Activated CD8-positive, alpha-beta memory T cell treated with anti-CD3 and anti-CD28 coated beads for 1 hour (primary cell): ENCODE measurements at places on chromosomes 1 and 21.

DNA sequence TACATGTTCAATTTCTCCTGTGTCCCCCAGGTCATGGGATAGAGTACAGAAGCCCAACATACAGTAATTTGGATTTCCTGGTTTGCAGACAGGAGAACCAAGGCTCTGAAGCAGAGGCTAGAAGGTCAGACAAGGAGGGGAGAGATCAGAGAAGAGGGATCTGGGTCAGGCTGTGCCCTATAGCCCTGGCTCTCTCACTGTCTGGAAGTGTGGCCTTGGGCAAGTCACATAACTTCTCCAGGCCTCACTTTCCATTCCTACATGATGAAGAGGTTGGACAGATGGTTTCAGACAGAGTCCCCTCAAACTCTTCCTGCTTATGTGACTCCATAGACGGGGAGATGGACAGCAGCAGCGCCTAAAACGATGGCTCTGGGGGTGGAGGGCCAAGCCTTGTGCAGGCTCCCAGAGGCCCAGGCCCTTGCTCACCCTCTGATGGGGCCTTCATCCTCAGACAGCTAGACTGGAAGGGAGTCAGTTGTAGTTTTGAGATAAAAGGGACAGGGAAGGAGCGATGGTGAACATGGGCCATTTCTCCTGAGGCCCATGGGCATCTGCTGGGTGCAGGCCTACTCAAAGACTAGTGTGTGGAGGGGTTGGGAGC lies 2.9 kb downstream of the TRIM62 start:
- no peak for DNase-seq

DNA sequence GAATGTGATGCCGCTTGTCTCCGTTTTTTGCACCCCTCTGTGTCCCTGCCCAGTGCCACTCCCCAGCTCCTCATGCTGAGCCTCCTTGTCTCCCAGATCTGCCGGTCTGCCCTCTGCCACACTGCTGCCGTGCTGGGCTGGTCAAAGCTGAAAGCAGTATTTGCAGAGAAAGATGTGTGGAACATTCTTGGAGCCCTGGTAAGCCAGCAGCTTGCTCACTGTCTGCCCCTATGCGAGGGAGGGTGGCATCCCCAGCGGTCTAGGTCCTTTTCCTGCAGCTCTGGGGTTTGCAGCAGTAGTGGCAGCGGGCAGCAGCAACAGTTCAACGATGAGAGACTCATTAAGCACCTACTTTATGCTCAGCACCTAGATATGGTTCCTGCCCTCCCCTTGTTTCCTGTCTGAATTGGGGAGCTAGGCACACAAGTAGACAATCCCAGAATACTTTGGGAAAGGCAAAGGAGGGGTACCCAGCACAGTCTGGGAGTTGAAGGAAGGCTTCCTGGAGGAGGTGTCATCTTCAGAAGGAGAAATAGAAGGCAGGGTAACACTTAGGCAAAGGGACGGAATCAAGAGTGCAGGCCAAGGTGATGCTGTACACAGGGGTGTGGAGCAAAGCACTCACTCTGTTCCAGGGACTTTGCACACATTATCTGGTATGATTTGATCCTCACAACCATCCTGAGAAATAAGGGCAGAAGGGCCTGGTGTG lies 63.1 kb downstream of the KIF21B start:
- no peak for DNase-seq

DNA sequence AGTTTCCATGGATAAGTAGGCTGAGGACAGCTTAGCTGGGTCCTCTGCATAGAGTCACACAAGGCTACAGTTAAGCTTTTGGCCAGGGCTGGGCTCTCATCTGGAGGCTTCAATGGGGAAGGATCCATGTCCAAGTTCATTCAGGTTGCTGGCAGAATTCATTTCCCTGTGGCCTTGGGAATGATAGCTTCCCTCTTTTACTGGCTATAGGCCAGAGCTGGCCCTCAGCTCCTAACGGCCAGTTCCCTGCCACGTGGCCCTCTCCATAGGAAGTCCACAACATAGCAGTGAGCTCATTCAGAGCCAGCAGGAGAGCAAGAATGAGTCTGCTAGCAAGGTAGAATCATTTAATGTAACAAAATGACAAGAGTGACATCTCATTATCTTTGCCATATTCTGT lies 15.1 kb upstream of the PODN start:
- DNase-seq, result no peak

GRCh38 chr21:44847261-44848056 lies 26.0 kb downstream of the PTTG1IP start:
- no peak for DNase-seq

GRCh38 chr1:15687446-15687845 lies 3.3 kb downstream of the PLEKHM2 start:
- DNase-seq, result no peak

- DNase-seq, result no peak
These were observed 31.6 kb upstream of the NUF2 start for GRCh38 chr1:163290025-163290640.

DNA sequence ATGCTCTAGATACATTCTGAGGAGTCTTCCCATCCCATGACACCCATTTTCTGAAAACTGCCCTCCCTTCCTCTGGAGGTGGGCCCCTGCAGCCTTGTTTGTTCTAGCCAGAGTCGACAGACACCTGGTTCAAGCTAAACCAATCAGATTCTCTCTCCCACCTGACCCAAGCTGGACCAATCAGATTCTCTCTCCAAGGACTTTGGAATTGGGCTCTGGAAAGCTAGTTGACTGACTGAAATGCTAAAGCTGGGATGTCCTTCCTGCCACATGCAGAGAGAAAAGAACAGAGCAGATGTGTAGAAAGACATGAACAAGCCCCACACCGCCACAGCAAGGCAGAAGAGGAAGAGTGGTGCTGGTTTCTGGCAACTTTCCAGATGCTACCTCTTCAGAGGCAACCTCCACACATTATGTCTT lies 24.6 kb downstream of the ASAP3 start:
- no peak for DNase-seq

DNA sequence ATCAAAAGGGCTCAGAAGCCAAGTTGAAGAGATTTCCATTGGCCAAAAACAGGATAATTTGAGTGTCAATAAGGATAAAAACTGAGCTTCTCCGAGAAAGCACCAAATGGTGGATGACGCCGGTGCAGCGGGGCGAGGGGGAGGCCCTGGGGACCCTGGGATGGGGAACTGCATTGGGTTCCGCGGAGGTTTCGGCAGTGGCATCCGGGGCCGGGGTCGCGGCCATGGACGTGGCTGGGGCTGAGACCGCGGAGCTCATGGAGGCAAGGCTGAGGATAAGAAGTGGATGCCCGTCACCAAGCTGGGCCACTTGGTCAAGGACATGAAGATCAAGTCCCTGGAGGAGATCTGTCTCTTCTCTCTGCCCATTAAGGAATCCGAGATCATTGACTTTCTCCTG lies 97.2 kb downstream of the DMRTA2 start:
- no peak for DNase-seq

- DNase-seq, result no peak
These were observed 15.5 kb downstream of the IFNGR2 start for GRCh38 chr21:33418691-33419090.

GRCh38 chr1:97145321-97145956 lies 423.9 kb downstream of the PTBP2 start:
- DNase-seq, result no peak

GRCh38 chr21:44403106-44404020 lies 49.9 kb downstream of the TRPM2 start:
- DNase-seq, result no peak

DNA sequence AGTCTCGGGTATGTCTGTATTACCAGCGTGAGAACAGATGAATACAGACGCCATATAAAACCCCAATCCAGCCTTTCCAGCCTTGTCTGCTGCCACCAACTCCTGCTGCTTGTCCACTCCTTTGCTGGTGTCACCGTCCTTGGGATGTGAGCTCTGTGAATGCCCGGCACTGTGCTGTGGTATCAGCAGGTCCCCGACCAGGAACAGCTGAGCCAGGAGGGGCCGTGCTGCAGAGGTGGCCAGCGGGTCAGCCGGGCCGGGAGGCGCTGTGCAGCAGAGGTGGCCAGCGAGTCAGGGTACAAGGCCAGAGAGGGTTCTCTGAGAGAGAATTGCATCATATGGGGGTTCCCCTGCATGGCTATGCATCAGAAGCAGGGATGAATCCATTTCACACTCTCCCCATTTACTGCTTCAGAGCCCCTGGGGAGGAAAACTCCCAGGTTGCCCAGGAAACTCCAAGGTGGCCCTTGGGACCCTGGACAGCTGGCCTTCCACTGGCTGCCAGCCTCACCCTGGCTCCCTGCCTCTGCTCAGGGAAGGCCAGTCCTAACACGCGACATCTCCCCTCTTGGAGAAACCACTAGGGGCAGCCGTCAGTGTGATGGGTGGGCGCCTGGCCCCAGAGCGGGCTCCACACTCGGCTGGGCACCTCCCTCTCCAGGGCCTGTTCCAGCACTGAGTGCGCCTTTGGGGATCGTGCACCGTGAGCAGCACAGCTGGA lies 122.4 kb upstream of the COL6A1 start:
- DNase-seq, result no peak

GRCh38 chr1:56585985-56586384 lies 6.6 kb upstream of the PLPP3 start:
- no peak for DNase-seq

- no peak for DNase-seq
These were observed 229.2 kb downstream of the TTLL7 start for GRCh38 chr1:83769594-83770318.

DNA sequence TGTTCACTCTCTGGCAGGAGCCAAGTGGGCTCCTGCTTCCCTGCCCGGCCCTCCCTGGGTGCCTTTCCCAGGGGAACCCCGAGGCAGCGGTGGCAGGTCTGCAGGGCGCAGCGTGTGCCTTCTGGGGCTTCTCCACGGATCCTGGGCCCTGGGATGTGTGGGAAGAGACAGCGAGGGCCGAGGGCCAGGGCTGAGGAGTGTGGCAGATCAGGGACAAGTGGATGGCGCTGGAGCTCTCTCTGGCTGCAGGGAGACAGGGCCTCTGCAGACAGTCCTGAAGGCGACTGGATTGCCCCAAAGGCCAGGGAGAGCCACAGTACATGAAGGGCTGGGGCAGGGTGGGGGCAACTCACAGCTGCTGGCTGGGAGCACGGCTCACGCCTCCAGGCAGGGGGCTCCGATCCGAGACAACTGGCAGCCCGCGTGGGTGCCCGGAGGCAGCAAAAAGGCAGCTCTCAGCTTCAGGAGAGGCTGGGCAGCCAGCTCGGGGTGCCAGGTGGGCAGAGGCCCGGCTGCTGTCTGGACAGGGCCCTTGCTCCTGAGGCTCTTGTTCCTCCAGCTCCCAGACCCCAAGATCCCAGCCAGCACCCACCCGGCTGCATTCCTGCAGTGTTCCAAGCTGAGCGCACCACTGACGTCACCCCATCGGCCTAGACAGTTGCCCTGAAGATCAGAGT lies 16.0 kb downstream of the MORN1 start:
- no peak for DNase-seq

- DNase-seq, result no peak
These were observed 32.6 kb upstream of the BTG2 start for GRCh38 chr1:203272633-203273205.

DNA sequence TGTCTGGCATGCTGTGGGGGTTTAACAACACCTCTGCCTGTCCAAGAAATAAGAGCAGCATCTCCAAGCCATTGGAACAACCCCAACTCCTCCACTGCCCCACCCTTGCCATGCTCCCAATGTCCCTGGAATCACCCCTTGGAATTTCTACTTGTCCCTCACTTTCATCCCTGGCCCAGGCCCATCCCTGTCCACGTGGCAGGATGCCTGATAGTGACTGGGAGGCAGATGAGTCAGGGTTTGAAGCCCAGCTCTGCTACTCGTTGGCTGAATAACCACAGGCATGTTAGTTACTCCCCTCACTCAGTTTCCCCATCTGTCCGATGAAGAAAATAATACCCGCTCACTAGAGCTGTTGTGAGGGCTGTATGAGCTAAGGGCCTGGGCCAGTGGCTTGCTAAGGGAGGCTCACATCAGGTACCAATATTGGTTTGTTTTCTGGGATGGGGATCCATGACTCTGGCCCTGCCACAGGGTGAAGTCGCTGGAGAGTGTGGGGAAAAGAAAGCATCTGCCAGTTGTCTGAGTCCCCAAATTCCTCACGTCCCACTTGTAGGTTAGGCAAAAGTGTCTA lies 99.4 kb upstream of the TLR5 start:
- DNase-seq, result no peak

DNA sequence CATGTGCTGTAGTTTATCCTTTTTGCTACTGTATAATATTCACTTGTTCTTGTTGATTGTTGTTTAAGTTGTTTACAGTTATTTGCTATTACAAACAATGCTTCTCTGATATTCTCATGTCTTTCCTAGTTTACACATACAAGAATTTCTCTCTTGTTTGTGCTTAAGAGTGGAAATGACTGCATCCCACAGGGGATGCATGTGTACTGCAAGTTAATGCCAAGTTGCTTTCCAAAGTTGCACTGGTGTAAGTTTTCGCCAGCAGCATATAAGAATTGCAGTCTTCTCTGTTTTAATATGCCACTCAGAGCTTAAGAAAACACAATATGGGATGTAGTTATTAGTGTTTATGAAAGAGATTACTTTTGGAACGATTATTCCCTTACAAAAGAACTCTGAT lies 97.7 kb downstream of the NEK7 start:
- DNase-seq, result no peak

DNA sequence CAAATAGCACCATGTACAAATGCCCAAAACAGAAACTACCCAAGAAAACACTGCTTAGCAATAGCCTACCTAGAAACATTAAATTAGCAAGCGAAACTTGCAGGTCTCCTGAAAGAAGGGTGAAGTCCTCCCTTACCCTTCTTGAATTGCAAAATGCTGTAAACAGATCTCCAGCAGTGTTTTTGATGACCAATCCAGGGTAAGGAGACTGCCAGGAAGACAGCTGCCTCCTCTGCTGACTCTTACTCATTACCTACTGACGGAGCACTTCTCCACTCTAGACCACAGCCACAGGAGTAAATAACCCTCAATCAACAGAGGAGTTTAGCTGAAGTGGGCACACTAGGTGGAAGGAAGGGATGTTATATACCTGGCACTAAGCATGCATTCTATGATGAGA lies 32.2 kb upstream of the GADD45A start:
- DNase-seq, result no peak

GRCh38 chr1:2482588-2482987 lies 6.5 kb downstream of the PLCH2 start:
- DNase-seq, result no peak

- DNase-seq, result peak; percentile 31
These were observed 12.3 kb upstream of the GJA8 start for GRCh38 chr1:147890177-147890790.

- no peak for DNase-seq
These were observed 147.8 kb downstream of the TLR5 start for GRCh38 chr1:222995236-222995580.

DNA sequence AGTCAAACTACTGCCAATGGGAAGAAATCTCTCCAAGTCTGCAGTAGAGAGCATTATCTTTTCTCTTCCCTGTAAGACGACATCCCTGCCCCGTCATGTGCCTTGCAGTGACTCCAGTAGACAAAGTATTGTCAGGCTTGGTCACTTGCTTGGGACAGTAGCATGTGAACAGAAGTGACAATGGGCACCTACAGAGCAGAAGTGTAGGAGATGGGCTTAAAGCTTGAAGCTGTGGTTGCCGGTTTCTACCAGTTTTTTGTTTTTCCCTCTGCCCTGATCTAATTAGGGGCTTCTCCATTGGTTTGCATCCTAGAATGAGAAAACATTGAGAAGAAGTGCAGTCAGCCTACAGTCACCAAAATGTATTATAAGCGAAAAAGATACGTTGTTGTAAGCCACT lies 12.7 kb downstream of the F3 start:
- DNase-seq, result no peak

GRCh38 chr1:242826701-242827336 lies 302.3 kb upstream of the PLD5 start:
- DNase-seq, result no peak

- no peak for DNase-seq
These were observed 42.9 kb upstream of the DMRTB1 start for GRCh38 chr1:53416269-53416813.

GRCh38 chr1:154335025-154335714 lies 9.8 kb downstream of the ATP8B2 start:
- DNase-seq, result peak; percentile 89

- DNase-seq, result no peak
These were observed 6.7 kb upstream of the WASF2 start for GRCh38 chr1:27496604-27497155.
